ENCODE measurements at places on chromosomes 5 and 9. TPM values are rescaled to one million over a fixed set of nuclear protein-coding genes. Genes with fewer than 3 reads are reported as not detected.

The LVRN gene
- 0.64 TPM for total RNA-seq

The PTGES gene
- total RNA-seq, result 1.2 TPM

The CHD1 gene
- 38.6 TPM for total RNA-seq

The MACROH2A1 gene
- total RNA-seq, result 121 TPM

The CAVIN4 gene
- total RNA-seq, result 6.0 TPM

The SV2C gene
- 0.05 TPM for total RNA-seq

The FST gene
- 57.1 TPM for total RNA-seq

The SPINK13 gene
- not detected for total RNA-seq

The PHF24 gene
- total RNA-seq, result 0.16 TPM

The SLC25A2 gene
- 0.25 TPM for total RNA-seq

The PCDHAC2 gene
- total RNA-seq, result 6.9 TPM

The LOX gene
- 1,249 TPM for total RNA-seq

The FGD3 gene
- 0.09 TPM for total RNA-seq
